ENCODE measurements at places on chromosomes 11 and 22.

- no peak for DNase-seq
Measured at GRCh38 chr22:22167791-22168189, 76.8 kb upstream of the VPREB1 start.

DNA sequence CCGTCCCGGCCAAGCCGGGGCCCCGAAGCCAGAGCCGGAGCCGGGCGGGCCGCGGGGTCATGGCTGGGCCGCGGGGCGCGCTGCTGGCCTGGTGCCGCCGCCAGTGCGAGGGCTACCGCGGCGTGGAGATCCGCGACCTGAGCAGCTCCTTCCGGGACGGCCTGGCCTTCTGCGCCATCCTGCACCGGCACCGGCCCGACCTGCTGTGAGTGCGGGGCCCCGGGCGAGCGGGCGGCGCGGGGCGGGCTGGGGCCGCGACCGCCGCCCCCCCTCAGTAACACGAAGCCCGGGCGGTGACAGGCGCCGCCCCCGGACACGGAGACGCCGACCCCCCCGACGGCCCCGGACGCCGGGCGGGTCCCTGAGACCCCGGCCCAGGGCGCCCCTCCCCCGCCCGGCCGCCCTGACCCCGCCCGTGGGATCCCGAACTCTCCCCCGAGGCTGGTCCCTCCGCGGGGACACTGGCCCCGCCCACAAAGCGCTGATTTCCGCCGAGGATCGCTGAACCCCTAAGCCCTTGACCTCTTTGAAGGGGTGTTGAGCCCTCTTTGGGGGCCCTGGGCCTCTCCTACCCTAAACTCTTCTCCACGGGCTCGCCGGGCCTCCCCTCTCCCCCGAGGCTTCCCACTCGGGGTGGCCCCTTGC, 389 bp downstream of the MICALL1 start:
- DNase-seq = peak; percentile 15

- DNase-seq = no peak
Measured at GRCh38 chr11:19892387-19892786, 179.8 kb downstream of the NAV2 start.

- DNase-seq = no peak
Measured at GRCh38 chr11:10304495-10305261, at the start of gene ADM. Gene ADM (plus strand): TSS chr11:10305073. CDS start chr11:10305701, 628 bp downstream.

DNA sequence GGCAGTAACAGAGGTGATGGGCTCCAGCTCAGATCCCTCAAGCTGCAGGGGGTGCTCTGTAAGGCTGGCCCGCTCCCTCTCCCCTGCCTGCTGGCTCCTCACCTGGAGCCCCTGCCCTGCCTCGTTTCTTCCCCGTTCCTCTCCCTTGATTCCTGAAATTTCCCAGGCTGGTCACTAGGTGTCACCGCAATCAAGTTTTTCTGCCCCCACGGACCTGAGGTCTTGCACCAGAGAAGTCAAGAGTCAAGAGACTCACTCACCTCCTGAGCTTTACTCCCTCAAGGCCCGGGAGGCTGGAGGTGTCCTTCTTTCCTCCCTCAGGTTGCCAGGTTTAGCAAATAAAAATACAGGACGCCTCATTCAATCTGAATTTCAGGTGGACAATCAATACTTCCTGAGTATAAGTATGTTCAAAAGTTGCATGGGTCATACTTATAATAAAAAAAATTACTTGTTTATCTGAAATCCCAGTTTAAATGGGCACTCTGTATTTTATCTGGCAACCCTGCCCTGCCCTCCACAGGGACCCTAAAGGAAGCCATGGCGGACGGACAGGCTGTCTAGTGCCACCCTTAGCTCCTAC, 69.2 kb downstream of the SCUBE1 start:
- DNase-seq = peak; percentile 28

DNA sequence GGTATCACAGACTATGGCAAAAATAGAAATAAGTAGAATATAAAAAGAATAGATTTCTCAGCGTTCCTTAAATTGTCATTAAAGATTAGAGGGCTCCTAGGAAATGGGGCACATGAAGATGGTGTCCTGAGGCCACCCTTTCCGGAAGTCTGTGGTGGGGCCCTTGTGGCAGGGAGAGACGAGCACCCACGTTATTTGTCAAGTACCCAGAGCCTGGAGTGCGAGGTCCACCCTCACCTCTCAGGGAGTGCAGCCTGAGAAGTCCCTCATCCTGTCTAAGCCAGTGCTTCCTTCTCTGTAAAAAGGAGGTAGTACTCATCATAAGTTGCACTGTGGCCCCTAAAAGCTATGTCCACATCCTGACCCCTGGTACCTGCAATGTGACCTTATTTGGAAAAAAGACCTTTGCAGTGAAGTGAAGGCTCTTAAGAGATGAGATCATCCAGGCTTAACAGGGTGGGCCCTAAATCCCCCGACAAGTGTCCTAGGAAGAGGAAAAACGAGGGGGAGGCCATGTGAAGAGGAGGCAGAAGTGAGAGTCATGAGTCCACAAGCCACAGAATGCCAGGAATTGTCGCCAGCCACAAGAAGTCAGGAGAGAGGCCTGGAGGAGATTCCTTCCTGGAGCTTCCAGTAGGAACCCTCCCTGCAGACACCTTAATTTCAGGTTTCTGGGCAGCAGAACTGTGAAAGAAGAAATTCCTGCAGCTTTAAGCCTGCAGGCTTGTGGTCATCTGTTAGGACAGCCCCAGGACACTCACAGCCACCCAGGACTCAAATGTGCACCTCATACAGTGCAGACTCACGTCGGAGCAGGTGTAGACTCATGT, 76.8 kb upstream of the CCND1 start:
- no peak for DNase-seq

- no peak for DNase-seq
Measured at GRCh38 chr11:115617767-115618166, 113.6 kb upstream of the CADM1 start.

DNA sequence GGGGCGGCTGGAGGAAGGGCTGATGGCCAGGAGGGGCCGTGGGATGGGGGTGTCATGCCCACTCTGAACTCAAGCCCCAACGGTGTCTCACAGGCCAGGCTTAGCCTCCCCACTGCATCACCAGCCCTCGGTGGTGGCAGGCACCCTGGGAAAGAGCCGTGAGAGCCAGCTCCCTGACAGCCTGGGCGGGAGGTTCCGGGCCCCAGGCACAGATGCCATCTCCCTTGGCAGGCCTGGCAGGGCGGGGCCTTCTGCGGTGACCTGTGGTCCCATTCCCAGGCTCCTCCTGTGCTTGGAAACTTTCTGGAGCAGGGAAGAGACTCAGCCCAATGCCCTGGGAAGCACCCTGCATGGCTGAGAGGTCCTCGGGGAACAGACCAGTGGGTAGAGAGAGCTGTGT, 4.8 kb downstream of the PHLDA2 start:
- DNase-seq = no peak

GRCh38 chr11:131223198-131223991, 147.0 kb upstream of the NTM start:
- DNase-seq = no peak

DNA sequence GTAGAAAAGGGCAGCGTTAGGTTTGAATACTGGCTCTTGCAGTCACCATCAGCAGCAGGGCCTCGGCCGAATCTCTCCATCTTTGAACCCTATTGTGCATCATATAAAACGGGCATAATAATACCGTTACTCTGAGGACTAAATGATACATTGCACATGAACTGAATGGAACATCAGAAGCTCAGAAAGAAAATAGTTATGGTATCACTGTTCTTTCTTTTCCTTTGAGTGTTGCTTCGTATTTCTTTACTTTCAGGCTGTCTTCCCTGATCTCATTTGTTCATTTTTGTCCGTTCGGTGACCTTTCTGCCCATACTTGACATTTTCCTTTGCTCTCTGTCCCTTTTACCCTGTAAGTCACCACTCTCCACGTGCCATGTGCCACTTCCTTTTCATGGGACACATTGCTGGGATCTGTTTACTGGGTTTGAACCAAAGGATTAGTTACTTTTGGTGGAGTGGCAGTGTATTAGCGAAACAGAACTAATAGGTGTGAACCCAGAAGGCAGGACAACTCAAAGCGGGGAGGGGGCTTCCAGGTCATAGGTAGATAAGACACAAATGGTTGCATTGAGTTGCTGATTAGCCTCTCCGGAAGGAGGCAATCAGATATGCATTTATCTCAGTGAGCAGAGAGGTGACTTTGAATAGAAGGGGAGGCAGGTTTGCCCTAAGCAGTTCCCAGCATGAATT, 717 bp upstream of the ZNF202 start:
- DNase-seq = no peak

Measured in central memory CD4-positive, alpha-beta T cell (primary cell).